Esophagus squamous epithelium (tissue), 5 donors: ENCODE measurements at places on chromosomes 4 and X.

GRCh38 chr4:29082684-29083083 lies 1637.5 kb upstream of the PCDH7 start:
- no peak for DNase-seq

- no peak for DNase-seq
These were observed 137.9 kb upstream of the ZXDB start for GRCh38 chrX:57453901-57454300.

DNA sequence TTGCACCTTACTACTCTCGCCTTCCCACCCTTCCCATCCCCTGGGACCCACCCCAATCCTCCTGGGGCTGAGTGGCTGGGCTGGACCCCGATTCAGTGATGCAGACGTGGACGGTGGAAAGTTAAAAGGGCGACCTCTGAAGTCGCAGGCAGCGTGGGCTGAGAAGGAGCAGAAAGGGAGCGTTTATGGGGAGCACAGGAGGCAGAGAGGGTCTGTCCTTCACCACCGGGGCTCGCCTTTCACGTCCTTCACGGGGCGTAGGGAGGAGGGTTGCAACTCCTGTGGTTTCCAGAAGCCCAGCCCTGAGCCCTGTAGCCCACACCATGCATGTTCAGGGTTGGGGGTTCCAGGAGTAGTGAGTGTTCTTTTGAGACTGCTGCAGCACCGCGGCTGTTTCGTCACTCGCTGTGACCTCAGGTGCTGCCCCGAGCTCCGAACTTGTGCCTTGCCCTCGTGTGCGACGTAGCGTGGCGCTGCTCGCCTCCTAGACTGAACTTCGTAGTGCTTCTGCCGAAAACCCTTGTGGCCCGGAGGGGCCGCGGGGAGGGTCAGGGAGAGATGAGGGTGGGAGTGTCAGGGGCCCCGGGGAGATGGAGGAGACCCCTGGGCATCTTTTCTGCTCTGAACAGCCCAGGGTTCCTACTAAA lies 1.6 kb downstream of the NHS start:
- DNase-seq: no peak

DNA sequence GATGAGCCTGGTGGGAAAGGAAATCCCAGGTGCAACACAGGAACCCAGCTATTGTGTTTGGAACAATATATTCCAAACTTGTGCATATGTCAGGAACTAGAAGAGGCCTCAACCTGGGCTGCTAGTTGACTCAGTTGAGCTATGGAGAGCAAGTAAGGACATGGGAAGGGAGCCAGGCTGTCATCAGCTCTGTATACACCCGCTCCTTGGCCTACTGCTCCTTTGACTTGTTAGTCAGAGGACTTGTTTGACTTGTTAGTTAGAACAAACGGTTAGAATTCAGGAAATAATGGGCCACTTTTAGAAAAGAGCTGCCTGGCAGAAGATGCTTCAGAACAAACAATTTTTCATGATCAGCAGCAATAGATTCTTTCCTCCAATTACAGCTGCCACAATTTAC lies 76.4 kb downstream of the CBLL2 start:
- no peak for DNase-seq

GRCh38 chr4:169009286-169010124 lies 550 bp downstream of the CBR4 start:
- DNase-seq: peak; percentile 19

DNA sequence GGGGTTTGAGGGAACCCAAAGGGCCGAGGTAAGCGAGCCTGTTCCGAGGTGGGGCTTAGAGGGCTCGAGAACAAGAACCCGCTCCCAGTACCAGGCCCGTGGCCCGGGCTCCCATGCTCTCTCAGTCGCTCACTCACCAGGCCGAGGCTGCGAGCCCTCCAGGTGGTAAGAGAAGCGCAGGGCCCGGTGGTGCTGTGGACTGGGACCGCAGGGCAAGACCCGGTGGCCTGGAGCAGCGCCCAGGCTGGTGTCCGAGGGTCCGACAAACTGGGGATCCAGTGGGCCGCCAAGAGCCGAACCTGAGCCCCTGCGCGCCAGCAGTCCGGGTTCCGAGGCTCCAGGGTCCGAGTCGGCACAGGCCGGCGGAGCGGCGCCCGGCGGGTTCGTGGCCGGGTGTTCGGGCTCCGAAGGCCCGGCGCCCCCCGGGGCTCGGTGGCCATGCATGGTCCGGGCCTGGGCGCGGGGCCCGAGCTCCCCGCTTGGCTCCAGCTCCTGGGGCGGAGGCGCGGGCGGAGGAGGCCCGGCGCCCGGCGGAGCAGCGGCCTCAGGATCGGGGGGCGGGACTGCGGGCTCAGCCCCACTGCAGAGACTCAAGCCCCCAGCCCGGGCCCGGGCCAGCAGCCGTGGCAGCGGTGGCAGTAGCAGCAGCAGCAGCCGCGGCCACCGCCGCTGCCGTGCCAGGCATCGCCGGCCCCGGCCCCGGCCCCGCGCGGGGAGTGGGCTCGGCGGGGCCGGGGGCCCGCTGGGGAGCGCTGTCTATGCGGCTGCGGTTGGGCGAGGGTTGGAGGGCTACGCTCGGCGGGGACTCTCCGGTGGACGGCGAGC lies 833 bp downstream of the FGD1 start:
- no peak for DNase-seq

- no peak for DNase-seq
These were observed 217.4 kb downstream of the DCTD start for GRCh38 chr4:182699795-182700194.

DNA sequence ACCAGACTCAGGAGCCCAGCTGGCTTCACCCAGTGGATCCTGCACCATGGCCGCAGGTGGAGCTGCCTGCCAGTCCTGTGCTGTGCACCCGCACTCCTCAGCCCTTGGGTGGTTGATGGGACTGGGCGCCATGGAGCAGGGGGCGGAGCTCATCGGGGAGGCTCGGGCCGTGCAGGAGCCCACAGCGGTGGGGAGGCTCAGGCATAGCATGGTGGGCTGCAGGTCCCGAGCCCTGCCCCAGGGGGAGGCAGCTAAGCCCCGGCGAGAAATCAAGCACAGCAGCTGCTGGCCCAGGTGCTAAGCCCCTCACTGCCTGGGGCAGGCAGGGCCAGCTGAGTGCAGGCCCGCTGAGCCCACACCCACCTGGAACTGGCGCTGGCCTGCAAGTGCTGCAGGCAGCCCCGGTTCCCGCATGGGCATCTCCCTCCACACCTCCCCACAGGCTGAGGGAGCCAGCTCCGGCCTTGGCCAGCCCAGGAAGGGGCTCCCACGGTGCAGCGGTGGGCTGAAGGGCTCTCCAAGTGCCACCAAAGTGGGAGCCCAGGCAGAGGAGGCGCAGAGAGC lies 464.1 kb upstream of the DIPK2B start:
- DNase-seq: no peak

DNA sequence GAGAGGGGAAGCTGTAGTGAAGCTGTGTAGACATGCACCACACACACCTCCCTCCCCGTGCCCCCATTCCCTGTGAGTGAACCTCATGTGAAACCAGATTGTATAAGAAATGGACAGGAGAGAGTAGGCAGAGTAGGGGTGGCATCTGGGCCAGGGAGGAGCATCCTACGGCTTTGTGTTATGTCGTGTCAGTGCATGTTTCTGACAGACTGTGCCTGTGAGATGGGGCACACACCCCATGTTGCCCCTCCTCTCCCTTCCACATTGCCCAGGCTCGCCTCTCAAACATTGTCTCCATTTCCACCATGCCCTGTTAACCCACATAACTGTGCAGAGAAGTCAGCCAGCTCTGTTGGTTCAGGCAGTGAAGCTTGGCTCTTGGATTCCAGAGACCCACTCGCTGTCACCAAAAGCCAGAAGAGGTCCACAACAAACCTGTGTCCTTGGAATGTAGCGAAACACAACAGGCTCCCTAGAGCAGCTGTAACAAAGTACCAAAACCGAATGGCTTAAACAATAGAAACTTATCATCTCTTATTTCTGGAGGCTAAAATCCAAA lies 56.1 kb downstream of the SLC9A6 start:
- no peak for DNase-seq

- no peak for DNase-seq
These were observed 29.4 kb downstream of the IRF2 start for GRCh38 chr4:184444953-184445309.

GRCh38 chr4:109033993-109034392 lies 268.5 kb downstream of the COL25A1 start:
- DNase-seq: no peak

DNA sequence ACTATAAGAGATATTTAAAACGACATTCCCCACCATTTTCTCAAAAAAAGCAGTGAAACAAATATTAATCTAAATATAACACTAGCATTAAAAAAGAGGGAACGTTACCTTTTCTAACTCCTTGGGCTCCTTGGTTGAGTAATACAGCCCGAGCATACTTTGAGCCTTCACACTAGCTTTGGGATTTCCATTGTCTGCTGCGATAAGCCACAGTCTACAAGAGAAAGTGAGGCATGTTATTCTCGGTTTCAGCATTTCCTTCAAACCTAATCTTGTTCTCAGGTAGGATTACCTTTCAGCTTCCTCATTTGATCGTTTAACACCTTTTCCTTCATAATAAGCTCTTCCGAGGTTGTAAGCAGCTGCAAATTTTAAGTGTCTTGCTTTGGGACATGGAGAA lies 21.7 kb downstream of the LRP2BP start:
- DNase-seq: no peak

DNA sequence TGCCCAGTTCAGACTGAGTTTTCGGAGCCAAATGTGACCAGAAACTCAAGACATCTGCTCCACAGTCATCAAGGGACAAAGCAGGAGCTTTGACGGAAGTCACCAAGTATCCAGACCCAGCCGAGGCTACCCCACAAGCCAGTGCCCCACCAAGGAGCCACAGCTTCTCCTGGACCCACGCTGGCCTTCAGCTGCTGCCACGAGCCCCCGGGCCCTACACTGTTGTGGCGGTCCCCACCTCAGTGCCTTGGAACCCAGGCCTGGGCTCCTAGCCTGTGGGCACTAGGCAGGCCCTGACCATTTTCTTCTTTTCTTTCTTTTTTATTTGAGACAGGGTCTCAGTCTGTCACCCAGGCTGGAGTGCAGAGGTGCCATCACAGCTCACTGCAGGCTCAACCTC lies 82.1 kb upstream of the NKX1-1 start:
- DNase-seq: no peak

GRCh38 chrX:9562851-9563250 lies 98.0 kb downstream of the TBL1X start:
- DNase-seq: no peak

GRCh38 chr4:152308951-152309350 lies 226.9 kb downstream of the FBXW7 start:
- no peak for DNase-seq

DNA sequence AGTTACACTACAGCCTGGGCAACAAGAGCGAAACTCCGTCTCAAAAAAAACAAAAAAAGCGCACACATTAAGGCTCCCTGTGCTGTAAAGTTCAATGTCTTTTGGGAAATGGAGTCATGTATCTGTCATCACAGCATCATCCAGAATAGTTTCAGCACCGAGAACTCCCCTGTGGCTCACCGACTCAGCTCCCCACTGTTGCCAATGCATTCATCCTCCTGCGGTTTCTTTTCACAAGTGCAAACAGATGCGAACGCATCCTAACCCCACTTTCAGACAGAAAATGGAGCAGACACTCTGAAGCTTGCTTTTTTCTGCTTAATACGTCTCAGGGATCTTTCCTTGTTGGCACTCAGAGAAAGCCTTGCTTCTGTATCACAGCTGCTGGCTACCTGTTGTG lies 13.8 kb upstream of the SH3TC1 start:
- DNase-seq: no peak

GRCh38 chrX:97682991-97683840 lies 799.5 kb downstream of the RPA4 start:
- no peak for DNase-seq

DNA sequence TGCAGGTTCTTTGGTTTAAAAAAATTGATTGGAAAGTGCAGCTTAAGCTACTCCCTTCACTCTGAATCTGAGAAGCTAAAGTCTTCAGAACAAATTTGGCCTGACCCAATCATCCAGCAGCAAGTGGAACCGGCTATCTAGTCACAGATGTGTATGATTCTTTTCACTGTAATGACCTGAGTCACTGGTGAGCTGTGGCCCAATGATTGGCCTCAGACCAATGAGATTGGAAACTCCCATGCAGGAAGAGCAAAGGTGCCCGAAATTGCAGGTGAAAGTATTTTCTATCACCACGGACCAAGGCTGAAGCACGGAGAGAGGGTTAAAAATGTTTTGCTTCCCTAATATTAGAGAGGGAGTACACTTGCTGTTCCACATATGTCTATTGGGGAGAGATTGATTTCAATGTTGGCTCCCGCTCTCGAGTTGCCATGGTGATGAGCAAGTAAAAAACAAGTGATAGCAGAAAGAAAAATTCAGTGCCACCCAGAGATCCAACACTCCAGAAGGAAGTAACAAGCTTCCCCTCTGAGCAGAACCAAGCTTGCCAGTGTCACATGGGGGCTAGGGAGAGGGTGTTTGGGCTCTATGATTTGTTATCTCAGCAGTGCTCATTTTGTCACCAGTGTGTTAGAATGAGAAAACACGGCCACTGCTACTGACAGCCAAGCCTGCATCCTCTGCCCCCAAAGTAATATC lies 11.2 kb downstream of the RIPPLY1 start:
- DNase-seq: no peak

GRCh38 chrX:49250578-49250977 lies 13.9 kb downstream of the FOXP3 start:
- no peak for DNase-seq

DNA sequence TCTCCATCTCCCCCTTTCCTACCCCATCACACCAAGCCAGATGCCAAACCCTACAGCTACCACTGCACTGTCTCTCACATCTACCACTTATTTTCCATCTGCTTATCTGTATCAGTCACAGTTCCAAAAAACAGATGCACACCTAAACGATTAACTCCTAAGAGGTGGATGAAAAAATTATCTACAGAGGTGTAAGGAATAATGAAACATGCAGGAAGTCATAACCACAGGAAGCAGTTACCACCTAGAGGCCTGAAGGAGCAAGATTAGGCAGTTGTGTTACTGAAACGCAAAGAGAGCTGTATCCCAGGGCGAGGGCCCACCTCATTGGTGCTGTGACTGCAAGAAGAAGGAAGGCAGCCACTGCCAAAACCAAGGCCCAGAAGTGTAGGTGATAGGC lies 87.8 kb upstream of the FAM241A start:
- no peak for DNase-seq

DNA sequence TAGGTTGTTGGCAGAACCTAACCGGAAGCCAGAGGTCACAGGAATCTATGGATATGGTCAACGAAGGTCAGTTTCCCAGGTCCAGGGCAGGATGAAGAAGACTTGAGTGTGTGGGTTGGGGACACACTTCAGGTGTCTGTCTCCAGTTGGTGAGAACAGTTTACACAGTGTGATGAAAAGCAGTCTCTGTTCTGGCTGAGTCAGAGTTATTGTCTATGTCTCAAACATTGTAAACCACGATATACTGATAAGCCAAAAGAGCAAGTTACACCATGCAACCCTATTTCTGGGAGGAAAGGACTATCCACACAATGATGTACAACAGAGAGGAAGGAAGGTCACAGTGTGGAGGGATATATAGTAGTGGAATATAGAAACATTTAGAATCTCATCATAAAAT lies 187.1 kb upstream of the C1QTNF7 start:
- no peak for DNase-seq

- no peak for DNase-seq
These were observed 2.4 kb downstream of the MID1 start for GRCh38 chrX:10617999-10618351.

GRCh38 chr4:24278693-24279092 lies 305.7 kb downstream of the DHX15 start:
- DNase-seq: no peak
